Pancreas (tissue), 10 donors: ENCODE measurements at places on chromosomes 2 and 18. TPM values are rescaled to one million over a fixed set of nuclear protein-coding genes. Genes with fewer than 3 reads are reported as not detected.

DNA sequence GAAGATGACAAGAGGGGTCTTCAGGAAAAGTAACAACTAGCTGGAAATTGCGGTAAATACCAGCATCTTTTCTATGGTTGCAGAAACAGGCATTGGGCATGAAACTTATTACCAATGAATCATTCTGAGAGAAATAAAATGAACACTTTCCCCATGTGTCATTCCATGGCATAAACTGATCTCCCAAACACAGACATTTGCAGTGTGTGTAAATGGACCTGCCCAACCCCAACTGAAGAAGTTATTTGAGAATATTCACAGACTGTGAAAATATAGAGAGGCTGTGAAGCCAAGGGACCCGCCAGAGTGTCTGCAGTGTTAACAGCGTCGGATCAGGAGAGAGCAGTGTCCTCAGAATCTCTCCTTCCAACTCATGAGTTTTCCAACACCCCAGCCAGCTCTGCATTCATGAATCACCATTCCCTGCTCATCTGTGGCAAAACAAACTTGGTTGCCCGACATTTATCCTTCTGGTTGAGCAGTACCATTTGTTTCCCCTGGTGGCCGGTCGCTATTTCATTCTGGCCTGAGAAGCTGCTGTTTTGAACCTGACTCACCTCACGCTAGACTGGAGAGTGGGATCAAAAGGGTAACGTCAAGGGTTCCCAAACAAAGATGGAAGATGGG, 238.4 kb downstream of the PID1 start:
- no peaks in the 10 kb centered on the region for H3K4me1 ChIP-seq
- H3K36me3 ChIP-seq, result no peaks in the 10 kb centered on the region
- DNase-seq, result no peak
- no peak overlapping the region for H3K4me3 ChIP-seq

The UGT1A4 gene
- total RNA-seq, result not detected

The FTCDNL1 gene
- 1.5 TPM for total RNA-seq

- H3K27me3 ChIP-seq, result no peaks in the 10 kb centered on the region
- no peak overlapping the region for H3K4me3 ChIP-seq
- H3K36me3 ChIP-seq, result no peaks in the 10 kb centered on the region
- H3K27ac ChIP-seq, result no peak overlapping the region
These were observed 16.3 kb upstream of the ARHGEF4 start for GRCh38 chr2:130820279-130820861.

The GLI2 gene
- total RNA-seq, result 0.24 TPM

DNA sequence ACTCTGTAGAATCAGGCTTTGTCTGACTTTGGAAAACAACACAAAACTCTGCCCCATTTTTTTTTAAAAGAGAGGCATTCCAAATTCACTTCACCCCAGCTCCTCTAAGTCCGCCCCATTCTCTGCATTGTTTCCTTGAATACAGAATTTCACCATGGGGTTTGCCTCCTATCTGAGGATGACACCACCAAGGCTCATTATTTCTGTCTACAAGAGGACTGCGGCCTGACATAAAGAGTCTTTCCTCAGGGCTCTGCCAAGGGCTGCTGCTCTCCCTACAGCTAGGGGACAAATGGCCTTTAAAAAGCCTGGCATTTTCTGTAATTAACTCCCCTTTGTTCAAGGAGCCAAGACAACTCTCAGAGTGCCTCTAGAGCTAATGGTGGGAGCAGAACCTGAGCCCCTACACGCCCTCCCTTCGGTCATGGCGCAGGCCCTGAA, 4.6 kb downstream of the CHST10 start:
- no peaks in the 10 kb centered on the region for H3K36me3 ChIP-seq
- H3K4me1 ChIP-seq, result peaks cover 4% of the 10 kb centered on the region
- H3K27ac ChIP-seq, result no peak overlapping the region
- H3K27me3 ChIP-seq, result no peaks in the 10 kb centered on the region

- DNase-seq, result no peak
- no peak overlapping the region for H3K4me3 ChIP-seq
- no peaks in the 10 kb centered on the region for H3K27me3 ChIP-seq
- no peaks in the 10 kb centered on the region for H3K36me3 ChIP-seq
These were observed 106.9 kb downstream of the COL4A4 start for GRCh38 chr2:227057060-227057459.
